Bronchial smooth muscle cell (primary cell): ENCODE measurements at places on chromosomes 13 and 19. TPM values are rescaled to one million over a fixed set of nuclear protein-coding genes. Genes with fewer than 3 reads are reported as not detected.

Gene CRX
- total RNA-seq: not detected in 2 replicates

Gene SERP2
- 10.6 and 11.0 TPM in 2 replicates for total RNA-seq

Gene BICRA
- 2.0 and 2.4 TPM in 2 replicates for total RNA-seq

Gene LONP1
- total RNA-seq: 71.9 and 105 TPM in 2 replicates

Gene OR4F17
- not detected in 2 replicates for total RNA-seq

Gene KLK6
- not detected in 2 replicates for total RNA-seq

Gene ZNF442
- 3.8 and 4.3 TPM in 2 replicates for total RNA-seq

Gene BCKDHA
- 19.1 and 22.9 TPM in 2 replicates for total RNA-seq

Gene ZNF546
- total RNA-seq: 5.7 and 8.4 TPM in 2 replicates

Gene ABHD13
- total RNA-seq: 2.7 and 5.0 TPM in 2 replicates

Gene F7
- total RNA-seq: under 0.01 TPM in 1 of 2 replicates, not detected in the other

Gene ZNF527
- total RNA-seq: 4.4 and 5.4 TPM in 2 replicates

Gene TMEM86B
- 0.95 and 1.5 TPM in 2 replicates for total RNA-seq

Gene PNMA8A
- 2.9 and 5.5 TPM in 2 replicates for total RNA-seq

Gene CNFN
- not detected in 2 replicates for total RNA-seq

Gene RNF17
- not detected in 2 replicates for total RNA-seq

Gene TNFSF9
- total RNA-seq: 0.09 and 0.63 TPM in 2 replicates

Gene KCNC3
- total RNA-seq: not detected in 2 replicates

Gene HIF3A
- total RNA-seq: 1.3 TPM in 1 of 2 replicates, not detected in the other
